ENCODE measurements at places on chromosomes 7 and 10. TPM values are rescaled to one million over a fixed set of nuclear protein-coding genes. Genes with fewer than 3 reads are reported as not detected.

The HTRA1 gene
- not detected for total RNA-seq

The RAMP3 gene
- total RNA-seq = not detected

The LIPK gene
- not detected for total RNA-seq

The ZMYND11 gene
- total RNA-seq = 37.6 TPM

The PSTK gene
- total RNA-seq = 4.5 TPM

The LHFPL3 gene
- total RNA-seq = not detected

The RET gene
- 0.38 TPM for total RNA-seq

The UFSP1 gene
- total RNA-seq = 2.7 TPM

The TMEM130 gene
- not detected for total RNA-seq

GRCh38 chr10:77359950-77360520, 277.6 kb downstream of the KCNMA1 start:
- no peaks in the 10 kb centered on the region for H3K4me1 ChIP-seq
- no peaks in the 10 kb centered on the region for H3K27me3 ChIP-seq
- no peak overlapping the region for H3K27ac ChIP-seq
- no peak overlapping the region for H3K4me3 ChIP-seq
- no peak for DNase-seq

- no peak for DNase-seq
- no peak overlapping the region for H3K27ac ChIP-seq
- peaks cover 1% of the 10 kb centered on the region for H3K36me3 ChIP-seq
- H3K27me3 ChIP-seq = peaks cover 37% of the 10 kb centered on the region
- peaks cover 8% of the 10 kb centered on the region for H3K4me1 ChIP-seq
Measured at GRCh38 chr7:13979671-13980435, 9.6 kb downstream of the ETV1 start.

DNA sequence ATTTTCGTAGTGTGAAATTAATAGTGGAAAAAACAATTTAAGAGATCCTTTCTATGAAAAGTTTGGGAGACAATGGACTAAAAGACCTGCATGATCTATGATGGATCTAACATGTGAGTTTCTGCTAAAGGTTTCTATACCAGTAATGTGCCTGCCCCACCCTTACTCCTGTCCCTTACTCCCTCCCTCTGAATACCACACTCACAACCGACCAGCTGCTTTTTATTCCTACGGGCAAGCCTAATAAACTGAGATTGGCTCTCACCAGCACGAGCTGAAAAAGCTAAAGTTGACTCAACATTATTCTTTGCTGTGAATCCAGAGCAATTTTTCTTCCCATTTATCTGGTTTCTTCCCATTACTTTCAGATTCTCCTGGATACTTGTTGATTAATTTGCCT, 17.8 kb upstream of the REEP3 start:
- H3K36me3 ChIP-seq = peaks cover 6% of the 10 kb centered on the region
- no peak overlapping the region for H3K4me3 ChIP-seq
- no peak overlapping the region for H3K27ac ChIP-seq
- no peak for DNase-seq

DNA sequence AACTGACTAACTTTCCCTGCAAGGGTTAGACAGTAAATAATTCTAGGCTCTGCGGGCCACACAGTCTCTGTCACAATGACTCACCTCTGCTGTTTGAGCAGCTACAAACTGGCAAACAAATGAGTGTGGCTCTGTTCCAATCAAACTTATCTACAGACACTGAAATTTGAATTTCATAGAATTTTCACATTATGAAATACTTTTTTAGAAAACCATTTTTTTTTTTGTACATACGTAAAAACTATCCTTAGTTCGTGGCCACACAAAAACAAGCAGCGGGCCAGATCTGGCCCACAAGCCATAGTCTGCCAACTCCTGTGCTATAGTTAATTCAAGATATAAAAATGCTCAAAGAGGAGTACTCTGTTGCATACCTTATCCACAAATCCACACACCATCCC, 32.6 kb downstream of the PIP4K2A start:
- peak overlapping the region; percentile 64 for H3K4me3 ChIP-seq
- peaks cover 84% of the 10 kb centered on the region for H3K4me1 ChIP-seq
- peaks cover 11% of the 10 kb centered on the region for H3K36me3 ChIP-seq
- DNase-seq = peak; percentile 77
- peak overlapping the region; percentile 99 for H3K27ac ChIP-seq

- DNase-seq = no peak
- H3K27me3 ChIP-seq = no peaks in the 10 kb centered on the region
- H3K27ac ChIP-seq = no peak overlapping the region
- peaks cover 4% of the 10 kb centered on the region for H3K4me1 ChIP-seq
- H3K36me3 ChIP-seq = no peaks in the 10 kb centered on the region
Measured at GRCh38 chr7:150997075-150997511, 6.3 kb downstream of the NOS3 start.

DNA sequence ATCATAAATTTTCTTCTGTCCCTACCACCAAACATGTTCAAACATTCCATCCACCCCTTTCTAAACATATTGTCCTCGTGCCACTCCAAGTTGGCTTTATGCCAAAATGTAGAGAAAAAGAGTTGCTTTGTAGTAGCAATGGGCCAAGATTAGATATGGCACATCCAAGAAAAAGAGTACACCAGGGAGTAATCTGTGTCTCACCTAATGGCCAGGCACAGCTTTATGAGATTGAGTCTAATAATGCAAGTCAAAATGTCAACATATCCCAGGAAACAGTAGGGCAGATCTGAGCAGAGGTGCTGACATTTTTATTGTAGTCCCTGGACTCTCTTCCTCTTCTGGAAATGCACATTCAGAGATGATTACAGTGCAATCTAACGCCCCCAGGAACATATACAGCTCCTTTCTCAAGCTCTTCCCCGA, 5.7 kb upstream of the OR6V1 start:
- H3K4me3 ChIP-seq = no peak overlapping the region
- no peaks in the 10 kb centered on the region for H3K36me3 ChIP-seq
- H3K4me1 ChIP-seq = no peaks in the 10 kb centered on the region
- H3K27me3 ChIP-seq = peaks cover 20% of the 10 kb centered on the region

DNA sequence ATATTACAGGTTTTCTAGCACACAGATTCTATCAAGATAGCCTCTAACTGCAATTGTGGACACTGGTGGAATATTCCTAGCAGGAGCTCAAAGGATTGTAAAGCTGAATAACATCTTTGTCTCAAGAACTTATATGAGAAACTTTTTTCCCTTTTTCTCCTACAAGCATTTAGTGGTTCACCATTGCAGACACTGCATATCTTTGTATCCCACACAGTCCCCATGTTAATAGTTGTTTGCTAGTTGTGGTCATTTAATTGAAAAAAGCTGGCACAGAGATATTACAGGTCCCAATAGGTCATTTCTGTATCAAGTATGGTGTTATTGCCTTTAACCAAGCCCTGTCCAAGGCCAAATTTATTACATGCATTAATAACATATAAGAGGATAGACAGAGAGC, 226.2 kb upstream of the TCF7L2 start:
- H3K4me3 ChIP-seq = no peak overlapping the region
- peaks cover 4% of the 10 kb centered on the region for H3K36me3 ChIP-seq
- no peak overlapping the region for H3K27ac ChIP-seq

- H3K4me3 ChIP-seq = peak overlapping the region; percentile 80
- peak overlapping the region; percentile 57 for H3K27ac ChIP-seq
- peaks cover 26% of the 10 kb centered on the region for H3K4me1 ChIP-seq
- H3K27me3 ChIP-seq = peaks cover 6% of the 10 kb centered on the region
- H3K36me3 ChIP-seq = peaks cover 2% of the 10 kb centered on the region
Measured at GRCh38 chr7:128404886-128405470, 4.8 kb downstream of the IMPDH1 start.

GRCh38 chr10:72320676-72321247, 34.0 kb downstream of the DNAJB12 start:
- peak overlapping the region; percentile 100 for H3K27ac ChIP-seq
- H3K27me3 ChIP-seq = no peaks in the 10 kb centered on the region
- peak; percentile 79 for DNase-seq
- peaks cover 10% of the 10 kb centered on the region for H3K36me3 ChIP-seq

GRCh38 chr10:103612462-103613365, 119.2 kb downstream of the NEURL1 start:
- H3K27ac ChIP-seq = no peak overlapping the region
- DNase-seq = no peak
- H3K36me3 ChIP-seq = no peaks in the 10 kb centered on the region

DNA sequence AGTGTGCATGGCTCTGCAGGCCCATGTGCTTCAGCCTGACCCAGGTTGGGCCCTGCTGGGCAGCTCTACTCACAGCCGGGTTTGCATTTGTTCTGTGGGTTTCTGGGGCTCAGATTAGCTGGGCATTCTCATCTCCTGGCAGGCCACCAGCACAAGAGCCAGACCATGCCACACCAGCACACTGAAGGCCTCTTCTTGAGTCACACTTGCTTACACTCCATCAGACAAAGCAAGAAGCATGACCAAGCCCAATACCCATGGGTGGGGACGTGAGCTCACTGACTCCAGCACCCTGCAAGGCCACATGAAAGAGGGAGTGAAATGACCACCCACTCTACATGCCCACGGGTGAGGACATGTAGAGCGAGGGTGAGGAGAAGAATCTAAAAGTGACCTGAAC, 257.8 kb upstream of the PPP2R2D start:
- H3K27me3 ChIP-seq = peaks cover 4% of the 10 kb centered on the region
- peaks cover 8% of the 10 kb centered on the region for H3K4me1 ChIP-seq
- H3K27ac ChIP-seq = no peak overlapping the region
- no peaks in the 10 kb centered on the region for H3K36me3 ChIP-seq
- H3K4me3 ChIP-seq = no peak overlapping the region

DNA sequence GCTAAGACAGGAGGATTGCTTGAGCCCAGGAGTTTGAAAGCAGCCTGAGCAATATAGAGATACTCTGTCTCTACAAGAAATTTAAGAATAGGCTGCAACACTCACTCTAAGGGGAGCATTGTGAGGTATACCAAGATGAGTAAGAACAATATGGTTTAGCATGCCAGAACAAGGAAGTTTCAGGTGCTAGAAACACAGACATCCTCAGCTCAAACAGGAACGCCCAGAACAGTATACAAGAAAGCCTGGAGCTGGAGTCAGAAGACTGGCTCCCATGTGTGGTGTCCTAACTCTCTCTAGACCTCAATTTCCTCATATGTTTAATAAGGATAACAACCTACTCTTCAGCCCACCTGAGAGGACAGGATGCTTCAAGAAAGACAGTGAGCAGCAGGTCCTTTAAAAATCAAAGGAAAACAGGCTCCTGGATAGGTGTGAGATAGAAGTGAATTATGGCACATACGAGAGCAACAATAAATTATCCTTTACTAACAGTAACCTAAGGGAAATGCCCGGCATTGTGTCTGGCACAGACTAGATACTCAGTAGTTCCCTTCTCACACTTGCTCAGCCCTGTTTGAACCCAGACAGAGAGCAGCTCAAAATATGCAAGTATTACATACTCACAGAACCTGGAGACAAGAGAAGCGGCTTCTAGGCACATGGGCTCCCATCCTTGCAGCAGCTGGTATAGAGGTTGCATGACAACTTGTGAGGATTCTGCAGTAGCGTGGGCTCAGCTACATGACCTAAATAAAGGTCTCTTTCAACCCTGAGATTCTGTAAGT, 45.4 kb downstream of the KAT6B start:
- peaks cover 1% of the 10 kb centered on the region for H3K36me3 ChIP-seq
- H3K27me3 ChIP-seq = no peaks in the 10 kb centered on the region
- peak overlapping the region; percentile 54 for H3K27ac ChIP-seq
- H3K4me3 ChIP-seq = no peak overlapping the region
- H3K4me1 ChIP-seq = peaks cover 26% of the 10 kb centered on the region

GRCh38 chr10:105042906-105043552, 401.9 kb downstream of the SORCS3 start:
- no peaks in the 10 kb centered on the region for H3K27me3 ChIP-seq
- no peak overlapping the region for H3K27ac ChIP-seq
- H3K4me1 ChIP-seq = no peaks in the 10 kb centered on the region
- no peak for DNase-seq

- no peak overlapping the region for H3K4me3 ChIP-seq
- H3K27me3 ChIP-seq = peaks cover 43% of the 10 kb centered on the region
- peaks cover 8% of the 10 kb centered on the region for H3K4me1 ChIP-seq
- H3K27ac ChIP-seq = no peak overlapping the region
Measured at GRCh38 chr10:132940791-132941465, 1.4 kb downstream of the CFAP46 start.

- DNase-seq = no peak
- H3K36me3 ChIP-seq = no peaks in the 10 kb centered on the region
- peaks cover 36% of the 10 kb centered on the region for H3K4me1 ChIP-seq
- peaks cover 33% of the 10 kb centered on the region for H3K27me3 ChIP-seq
- no peak overlapping the region for H3K27ac ChIP-seq
Measured at GRCh38 chr10:33249659-33250345, 84.7 kb downstream of the NRP1 start.

DNA sequence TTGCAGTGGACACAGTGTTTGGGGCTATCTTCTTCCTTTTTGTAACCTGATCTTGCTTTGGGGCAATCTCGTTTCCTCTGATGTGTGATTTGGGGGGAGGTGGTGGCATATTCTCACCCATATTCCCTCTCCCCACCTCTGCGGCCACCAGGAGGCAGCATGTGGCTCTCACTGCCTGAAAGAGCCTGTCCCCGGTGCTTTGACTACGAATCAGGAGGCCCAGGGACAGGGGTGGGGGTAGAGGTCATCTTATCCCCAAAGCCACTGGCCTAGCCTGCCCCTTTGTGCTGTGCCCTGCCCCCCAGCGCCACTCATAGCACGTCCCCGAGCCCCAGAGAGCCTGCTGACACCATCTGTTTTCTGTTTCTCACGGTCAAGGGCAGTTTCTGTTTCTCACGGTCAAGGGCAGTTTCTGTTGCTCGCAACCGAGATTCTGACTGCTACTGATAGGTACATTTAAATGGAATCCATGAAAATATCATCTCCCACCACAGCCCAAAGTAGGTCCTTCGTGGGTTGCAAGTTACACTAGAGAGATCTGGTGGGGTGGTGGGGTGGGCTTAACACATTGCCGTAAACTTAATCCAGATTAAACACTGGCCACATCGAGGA, 28.2 kb downstream of the PHYH start:
- H3K27ac ChIP-seq = no peak overlapping the region
- H3K36me3 ChIP-seq = no peaks in the 10 kb centered on the region
- no peaks in the 10 kb centered on the region for H3K27me3 ChIP-seq
- peak; percentile 72 for DNase-seq
- H3K4me1 ChIP-seq = peaks cover 6% of the 10 kb centered on the region
- H3K4me3 ChIP-seq = no peak overlapping the region

DNA sequence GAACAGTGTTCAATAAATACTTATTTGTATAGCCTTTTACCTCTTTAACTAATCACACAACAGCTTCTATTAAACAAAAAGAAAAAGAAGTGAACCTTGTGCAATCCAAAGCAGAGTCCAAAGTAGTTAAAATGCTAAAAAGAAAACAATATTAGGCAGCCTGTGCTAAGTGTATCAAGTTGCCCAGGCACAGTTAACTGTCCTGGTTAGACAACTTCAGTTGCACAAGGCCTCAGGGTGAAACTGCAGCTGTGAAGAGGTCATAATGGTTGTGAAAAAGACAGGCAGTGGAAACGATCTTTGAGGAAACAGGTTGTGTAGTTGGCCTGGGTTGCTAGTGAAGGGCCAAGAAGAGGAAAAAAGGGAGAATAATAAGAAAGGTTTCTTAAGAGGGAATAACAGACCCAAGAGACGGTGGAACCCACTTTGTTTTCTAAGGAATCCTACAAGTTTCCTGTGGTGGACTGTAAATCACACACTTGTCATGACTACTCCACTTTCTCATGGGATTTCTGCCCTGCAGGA, 6.0 kb upstream of the CROT start:
- H3K27me3 ChIP-seq = no peaks in the 10 kb centered on the region
- peaks cover 26% of the 10 kb centered on the region for H3K4me1 ChIP-seq
- peaks cover 25% of the 10 kb centered on the region for H3K36me3 ChIP-seq
- no peak overlapping the region for H3K4me3 ChIP-seq
- DNase-seq = no peak

- H3K4me1 ChIP-seq = peaks cover 12% of the 10 kb centered on the region
- no peak overlapping the region for H3K27ac ChIP-seq
- H3K27me3 ChIP-seq = no peaks in the 10 kb centered on the region
- no peak overlapping the region for H3K4me3 ChIP-seq
Measured at GRCh38 chr7:30276203-30276900, 8.0 kb upstream of the ZNRF2 start.

Data from activated CD8-positive, alpha-beta memory T cell treated with anti-CD3 and anti-CD28 coated beads, Interleukin-2, amount 10 ng/mL, durations not matched to agents 7 days and 5 days (primary cell).